Activated T-helper 17 cell treated with anti-CD3 and anti-CD28 coated beads, Interleukin-2, amount 50 U/mL, for 72 hours (primary cell): ENCODE measurements at places on chromosomes 6 and 20.
A peak's percentile ranks its signal among the peaks of the same experiment; 100 is the strongest.

GRCh38 chr6:47303342-47303741 is 6.4 kb downstream of the TNFRSF21 start:
- ATAC-seq, result peak; percentile 39

DNA sequence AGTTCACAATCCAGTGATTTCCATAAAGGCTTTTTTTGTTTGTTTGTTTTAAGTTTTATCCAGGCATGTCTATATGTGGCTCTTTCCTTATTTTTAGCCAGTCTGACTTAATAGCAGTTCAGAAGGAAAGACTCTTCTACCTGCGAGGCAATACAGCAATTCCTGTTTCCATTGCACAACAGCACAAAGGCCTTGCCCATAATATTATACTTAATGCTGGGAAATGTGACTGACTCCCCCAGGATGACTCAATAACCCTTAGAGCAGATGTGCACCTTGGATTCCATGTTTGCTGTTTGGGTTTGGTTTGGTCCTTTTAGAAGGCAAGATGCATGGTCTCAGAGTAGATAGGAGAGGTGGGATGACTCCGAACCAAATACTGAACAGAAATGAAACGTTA is 184.1 kb downstream of the MTFR2 start:
- no peak for ATAC-seq

GRCh38 chr6:160431226-160431625 is 83.0 kb downstream of the SLC22A3 start:
- ATAC-seq, result no peak

DNA sequence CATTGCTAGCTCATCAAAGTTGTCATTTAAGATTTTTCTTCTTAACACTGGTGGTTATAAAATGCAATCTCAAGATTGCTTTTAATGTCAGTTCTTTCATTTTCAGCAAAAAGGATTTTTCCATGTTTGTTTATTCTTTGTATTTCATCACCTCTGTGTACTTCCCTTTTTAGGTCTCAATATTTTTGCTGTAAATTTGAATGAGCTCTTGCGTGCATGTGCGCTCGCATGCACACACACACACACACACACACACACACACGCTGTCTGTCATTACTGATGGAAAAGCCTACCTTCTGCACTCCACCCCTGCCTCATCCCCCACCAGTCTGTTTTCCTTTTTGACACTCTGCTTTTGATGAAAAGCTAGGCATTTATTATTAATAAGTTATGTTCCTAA is 85.3 kb upstream of the FYN start:
- ATAC-seq, result no peak

- no peak for ATAC-seq
These were observed 982 bp downstream of the MMUT start for GRCh38 chr6:49462071-49462470.

DNA sequence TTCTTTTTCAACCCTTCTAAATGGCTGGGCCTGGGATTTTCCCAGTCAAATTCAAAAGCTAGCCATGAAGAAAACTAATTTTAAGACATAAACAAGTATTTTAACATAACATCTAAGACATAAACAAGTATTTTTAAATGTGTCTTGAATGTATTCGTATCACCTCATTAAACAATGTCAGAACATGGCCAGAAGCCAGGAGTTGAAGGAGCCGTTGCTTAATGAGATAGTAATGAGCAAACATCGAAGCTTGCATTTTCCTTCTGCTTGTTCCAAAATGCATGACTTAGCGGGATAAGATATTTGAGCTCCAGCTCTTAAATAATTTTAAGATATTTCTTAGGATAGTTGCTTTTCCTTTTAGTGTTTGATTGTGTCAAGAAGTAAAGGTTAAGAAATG is 4.2 kb upstream of the RNF182 start:
- no peak for ATAC-seq

DNA sequence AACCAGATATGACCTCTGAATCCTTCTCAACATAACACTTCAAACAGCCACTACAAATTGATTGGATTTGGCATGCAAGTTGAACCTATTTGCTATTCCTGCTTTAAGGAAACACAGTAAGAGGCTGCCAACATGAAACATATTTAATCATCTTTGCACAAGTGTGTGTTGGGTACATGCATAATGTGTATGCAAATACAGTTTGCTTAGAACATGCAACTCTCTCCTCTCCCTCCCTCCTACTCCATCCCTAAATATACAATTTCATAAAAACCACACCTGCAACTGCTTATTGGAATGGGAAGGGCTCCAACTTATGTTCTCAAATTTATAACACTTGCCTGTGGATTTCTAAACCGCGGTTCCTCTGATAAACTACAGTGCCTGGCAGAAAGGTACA is 71.5 kb downstream of the CD83 start:
- no peak for ATAC-seq

DNA sequence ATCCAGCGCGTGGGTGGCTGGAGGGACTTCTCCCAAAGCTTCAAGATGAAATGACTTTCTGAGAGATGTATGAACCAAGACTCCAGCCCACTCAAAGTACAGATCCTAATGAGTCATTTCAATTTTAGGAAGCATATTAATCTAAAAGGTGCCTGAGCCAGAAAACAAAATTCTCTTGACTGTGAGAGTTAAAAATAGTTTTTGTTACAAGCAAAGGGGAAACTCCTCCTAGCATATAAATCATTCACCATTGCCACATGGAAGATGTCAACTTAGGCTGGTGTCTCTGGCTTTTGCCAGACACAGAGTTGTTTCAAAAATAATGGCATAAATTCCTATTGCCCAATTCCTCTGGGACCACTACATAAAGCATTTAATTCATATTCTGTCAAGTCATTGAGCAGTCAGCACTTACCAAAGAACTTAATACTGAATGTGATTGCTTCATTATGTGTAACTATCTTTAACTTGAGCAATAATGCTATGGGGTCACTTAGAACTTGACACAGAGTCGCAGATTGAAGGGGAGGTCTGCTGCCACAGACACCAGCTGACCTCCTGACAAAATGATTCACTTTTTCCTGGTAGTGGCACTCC is 280.6 kb downstream of the SLC35F1 start:
- ATAC-seq, result peak; percentile 65

DNA sequence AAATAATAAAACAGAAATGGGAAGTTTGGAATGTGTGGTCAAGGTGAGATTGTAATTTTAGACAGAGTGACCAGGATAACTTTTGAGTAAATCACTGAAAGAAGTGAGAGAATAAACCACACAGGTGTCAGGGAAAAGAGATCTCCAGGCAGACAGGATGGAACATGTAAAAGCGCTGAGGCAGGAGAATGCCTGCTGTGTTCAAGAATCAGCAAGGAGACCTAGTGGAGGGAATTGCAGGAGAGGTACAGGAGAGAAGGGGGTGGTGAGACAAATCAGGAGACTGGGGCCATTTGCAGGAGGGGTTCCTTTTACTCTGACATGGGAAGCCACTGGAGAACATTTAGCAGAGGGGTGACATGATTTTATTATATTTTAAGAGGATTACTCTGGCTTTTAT is 456.7 kb downstream of the NKAIN2 start:
- ATAC-seq, result no peak

DNA sequence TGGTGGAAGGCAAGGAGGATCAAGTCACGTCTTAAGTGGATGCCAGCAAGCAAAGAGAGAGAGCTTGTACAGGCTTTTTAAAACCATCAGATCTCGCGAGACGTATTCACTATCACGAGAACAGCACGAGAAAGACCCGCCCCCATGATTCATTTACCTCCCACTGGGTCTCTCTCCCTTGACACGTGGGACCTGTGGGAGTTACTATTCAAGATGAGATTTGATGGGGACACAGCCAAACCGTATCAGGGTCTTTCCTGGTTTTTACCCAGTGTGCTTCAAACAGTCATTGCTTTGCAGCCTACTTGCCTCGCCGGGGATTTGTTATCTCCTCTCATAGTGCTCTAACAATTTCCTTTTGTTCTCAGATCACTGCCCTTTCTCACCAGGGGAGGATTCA is 108.2 kb downstream of the UST start:
- ATAC-seq, result no peak

DNA sequence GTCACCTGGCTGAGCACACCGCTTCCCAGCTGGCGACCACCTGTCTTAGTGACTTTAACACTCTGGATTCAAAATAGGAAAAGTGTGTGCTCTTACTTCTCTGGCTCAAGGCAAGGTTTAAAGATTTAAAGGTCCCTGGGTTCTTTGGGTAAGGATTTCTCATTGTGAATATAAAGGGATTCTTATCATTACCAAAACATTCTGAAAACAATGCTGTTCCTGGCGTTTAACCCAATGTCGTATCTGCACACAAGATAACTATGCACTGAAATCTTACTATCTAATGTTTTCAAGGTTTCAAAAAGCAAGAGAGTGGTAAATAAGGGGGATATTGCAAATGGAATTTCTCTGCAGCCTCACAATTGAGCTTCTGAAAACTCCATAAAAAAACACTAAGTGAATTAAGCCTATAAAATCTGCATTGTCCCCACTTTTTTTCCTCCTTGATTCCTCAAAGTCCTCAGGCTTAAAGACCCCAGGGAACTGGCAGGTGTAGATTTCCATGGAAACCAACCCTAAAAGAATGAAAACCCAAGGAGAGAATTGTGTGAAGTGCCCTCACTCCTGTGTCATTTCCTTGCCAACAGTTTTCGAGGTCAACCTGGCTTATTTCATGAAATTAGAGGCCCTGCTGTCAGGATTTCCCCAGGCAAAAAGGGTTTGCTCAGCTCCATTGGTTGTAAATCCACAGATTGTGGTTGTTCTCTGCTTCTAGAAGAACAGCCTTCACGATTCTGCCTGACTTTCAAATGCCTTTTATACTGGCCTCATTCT is 44.0 kb downstream of the BMP2 start:
- ATAC-seq, result no peak

DNA sequence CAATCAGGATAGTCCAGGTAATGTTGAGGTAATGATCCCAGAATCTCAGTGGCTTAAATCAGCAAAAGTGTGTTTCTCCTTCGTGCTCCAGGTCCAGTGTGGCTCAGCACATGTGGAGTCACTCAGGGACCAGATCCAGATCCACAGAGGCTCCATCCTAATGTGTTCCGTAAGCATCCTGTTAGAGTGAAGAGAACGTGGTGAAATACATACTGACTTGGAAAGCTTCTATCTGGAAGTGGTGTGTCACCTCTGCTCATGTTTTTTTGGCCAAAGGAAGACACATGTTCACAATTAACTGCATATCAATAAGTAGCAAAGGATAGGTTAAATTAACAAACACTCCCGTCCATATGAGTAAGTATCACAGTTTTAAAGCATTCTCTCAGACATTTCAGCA is 26.8 kb upstream of the PREP start:
- ATAC-seq, result no peak

GRCh38 chr6:126886106-126886505 is 232.4 kb upstream of the RSPO3 start:
- no peak for ATAC-seq

DNA sequence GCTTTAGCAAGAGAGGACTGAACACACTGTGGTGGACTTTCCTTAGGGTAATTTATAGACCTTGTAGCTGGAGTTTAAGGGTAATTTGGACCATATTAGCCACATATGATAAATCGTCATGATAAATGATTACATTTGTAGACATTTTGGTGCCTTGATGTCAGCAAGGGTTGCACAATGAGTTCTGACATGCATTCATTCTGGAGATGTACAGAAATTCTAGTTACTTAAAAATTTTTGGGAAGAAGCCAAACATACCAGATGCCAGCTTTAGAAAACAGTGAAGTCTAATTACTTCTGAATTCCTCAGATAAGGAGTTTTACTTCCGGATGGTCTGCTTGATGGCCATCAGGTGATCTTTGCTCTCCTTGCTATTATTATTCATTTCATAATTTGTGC is 653.1 kb downstream of the TBC1D32 start:
- no peak for ATAC-seq

DNA sequence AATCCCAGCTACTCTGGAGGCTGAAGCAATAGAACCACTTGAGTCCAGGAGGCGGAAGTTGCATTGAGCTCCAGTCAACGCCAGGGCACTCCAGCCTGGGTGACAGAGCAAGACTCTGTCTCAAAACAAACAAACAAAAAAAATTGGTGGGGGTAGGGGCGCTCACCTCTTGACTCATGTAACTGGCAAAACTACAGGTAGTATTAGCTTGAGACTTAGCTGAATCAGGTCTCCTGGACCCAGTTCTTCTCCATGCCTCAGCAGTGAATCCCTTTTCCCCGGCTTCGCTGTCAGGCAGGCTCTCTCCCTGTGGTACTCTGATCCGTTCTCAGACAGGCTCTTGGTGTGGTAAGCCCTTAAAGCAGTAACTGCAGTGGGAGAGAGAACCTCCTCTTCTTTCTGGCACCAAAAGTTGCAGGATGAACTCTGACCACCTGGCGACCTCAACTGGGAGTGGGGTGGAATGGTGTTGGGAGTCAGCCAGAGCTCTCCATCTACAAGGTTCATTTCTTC is 12.9 kb downstream of the SLC9A8 start:
- ATAC-seq, result no peak

- ATAC-seq, result no peak
These were observed 1.9 kb downstream of the RAB32 start for GRCh38 chr6:146545581-146545980.

DNA sequence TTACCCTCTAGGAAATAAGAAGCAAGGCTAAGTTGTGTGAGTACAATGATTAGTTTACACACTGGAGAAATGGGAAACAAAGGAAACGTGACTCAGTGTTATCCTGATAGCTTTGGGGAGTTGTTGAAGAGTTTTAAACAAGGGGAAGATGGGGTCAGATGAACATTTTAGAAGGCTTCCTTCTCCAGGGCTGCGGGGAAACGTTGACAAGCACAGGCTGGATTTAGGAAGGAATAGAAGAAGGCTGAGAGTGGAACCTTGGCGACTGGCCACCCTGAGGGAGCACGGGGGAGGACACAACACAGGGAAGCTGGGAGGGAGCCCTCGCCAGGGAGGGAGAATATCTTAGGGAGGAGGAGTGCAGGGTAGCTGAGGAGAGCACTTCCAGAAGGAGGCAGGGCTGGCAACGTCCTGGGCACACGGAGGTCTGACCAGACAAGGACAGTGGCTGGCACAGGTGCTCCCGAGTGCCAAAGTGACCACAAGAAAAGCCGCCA is 134.7 kb downstream of the AIG1 start:
- ATAC-seq, result no peak

DNA sequence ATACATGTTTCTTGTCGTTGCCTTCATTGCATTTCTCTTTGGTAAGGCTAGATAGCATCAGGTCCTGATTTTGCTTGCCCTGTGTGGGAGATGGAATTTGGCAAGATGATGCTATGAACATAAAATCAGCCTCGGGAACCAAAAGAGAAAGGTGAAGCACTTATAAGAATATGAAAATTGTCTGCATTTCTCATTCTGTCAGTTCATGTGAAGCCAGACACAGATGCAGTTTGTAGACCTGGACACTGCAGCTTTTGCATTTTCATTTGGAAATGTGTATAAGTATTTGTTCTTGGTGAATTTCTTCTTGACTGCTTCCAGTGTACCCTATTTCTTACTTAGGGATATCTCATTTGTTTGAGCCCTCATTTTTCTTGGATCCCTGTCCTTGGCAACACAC is 1.3 kb downstream of the YWHAB start:
- ATAC-seq, result no peak

GRCh38 chr20:41609474-41609873 is 8.7 kb downstream of the CHD6 start:
- ATAC-seq, result no peak

GRCh38 chr6:157080986-157081391 is 242.3 kb downstream of the TMEM242 start:
- ATAC-seq, result no peak

GRCh38 chr6:142605922-142606485 is 304.2 kb downstream of the ADGRG6 start:
- no peak for ATAC-seq
